ENCODE measurements at places on chromosomes 6 and 20.
A peak's percentile ranks its signal among the peaks of the same experiment; 100 is the strongest.

DNA sequence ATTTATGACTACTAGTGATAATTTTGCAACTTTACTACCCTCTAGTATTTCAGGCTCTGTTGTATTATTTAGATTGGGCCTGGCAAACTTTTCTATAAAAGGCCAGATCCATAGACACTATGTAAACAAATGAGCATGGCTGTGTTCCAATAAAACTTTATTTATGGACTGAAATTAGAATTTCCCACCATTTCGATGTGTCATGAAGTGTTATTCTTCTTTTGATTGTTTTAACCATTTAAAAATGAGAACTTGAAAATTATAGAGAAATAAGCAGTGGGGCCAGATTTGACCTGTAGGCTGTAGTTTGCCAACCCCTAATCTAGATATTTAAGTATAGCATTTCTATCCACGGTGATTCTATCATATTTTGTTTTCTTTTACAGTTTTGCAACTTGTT lies 61.5 kb upstream of the TFB1M start:
- DNase-seq = no peak

GRCh38 chr20:41276317-41276751 lies 41.2 kb downstream of the ZHX3 start:
- DNase-seq = no peak

GRCh38 chr6:145929037-145929633 lies 35.0 kb downstream of the SHPRH start:
- DNase-seq = no peak

GRCh38 chr6:5759571-5759970 lies 247.2 kb downstream of the NRN1 start:
- DNase-seq = no peak

DNA sequence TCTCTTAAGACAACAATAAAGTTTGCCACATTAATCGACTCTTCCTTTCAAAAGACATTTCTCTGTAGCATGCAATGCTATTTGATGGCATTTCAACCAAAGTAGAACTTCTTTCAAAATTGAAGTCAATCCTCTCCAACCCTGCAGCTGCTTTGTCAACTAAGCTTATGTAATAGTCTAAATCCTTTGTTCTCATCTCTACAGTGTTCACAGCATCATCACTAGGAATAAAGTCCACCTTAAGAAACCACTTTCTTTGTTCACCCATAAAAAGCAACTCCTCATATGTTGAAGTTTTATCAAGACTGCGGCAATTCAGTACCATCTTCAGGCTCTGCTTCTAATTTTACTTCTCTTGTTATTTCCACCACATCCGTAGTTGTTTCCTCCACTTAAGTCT lies 11.5 kb upstream of the BLOC1S5 start:
- DNase-seq = no peak

- no peak for DNase-seq
Measured at GRCh38 chr6:151502499-151502898, 8.7 kb downstream of the CCDC170 start.

GRCh38 chr6:154796484-154796883 lies 63.3 kb downstream of the SCAF8 start:
- DNase-seq = no peak

DNA sequence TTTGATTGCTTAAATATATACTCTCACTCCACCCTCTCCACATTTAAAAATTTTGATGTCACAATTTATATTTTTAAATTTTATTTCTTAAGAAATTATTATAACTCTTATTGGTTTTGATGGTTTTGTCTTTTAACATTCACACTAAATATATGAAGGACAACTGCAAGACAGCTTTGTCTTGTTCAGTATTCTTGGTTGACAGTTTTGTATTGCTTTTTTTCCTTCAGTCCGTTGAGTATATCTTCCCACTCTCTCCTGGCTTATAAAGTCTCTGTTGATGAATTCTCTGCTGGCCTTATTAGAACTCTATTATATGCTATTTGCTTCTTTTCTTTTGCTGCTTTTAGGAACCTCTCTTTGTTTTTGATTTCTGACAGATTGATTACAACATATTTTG lies 392.2 kb downstream of the C6orf118 start:
- DNase-seq = no peak

- peak; percentile 9 for DNase-seq
Measured at GRCh38 chr6:167547751-167548150, 222.9 kb downstream of the TTLL2 start.

- DNase-seq = no peak
Measured at GRCh38 chr6:158410784-158411183, 98.5 kb downstream of the TULP4 start.

- DNase-seq = no peak
Measured at GRCh38 chr20:52481443-52481842, 289.9 kb upstream of the ZFP64 start.

- no peak for DNase-seq
Measured at GRCh38 chr6:92617721-92618120, 801.6 kb downstream of the EPHA7 start.

DNA sequence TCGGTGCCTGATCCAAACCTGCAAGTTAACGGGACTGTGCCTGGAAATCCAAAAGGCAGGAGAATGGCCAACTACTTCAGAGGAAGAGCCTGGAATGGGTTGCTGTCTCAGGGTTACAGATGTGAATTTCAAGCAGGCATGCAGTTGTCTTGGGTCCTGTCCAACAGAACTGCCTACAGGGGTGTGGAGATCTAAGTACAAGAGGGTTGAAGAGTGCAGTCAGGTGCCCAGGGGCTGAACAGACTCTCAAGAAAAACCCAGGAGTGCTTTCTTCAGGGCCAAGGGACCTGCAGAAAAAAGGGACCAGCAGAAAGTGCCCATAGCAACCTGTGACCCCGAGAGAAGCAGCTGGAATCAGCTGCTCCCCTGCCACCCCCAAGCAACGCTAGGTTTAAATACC lies 71.0 kb downstream of the PREP start:
- no peak for DNase-seq

GRCh38 chr6:157838718-157839430 lies 15.8 kb downstream of the SNX9 start:
- DNase-seq = no peak

DNA sequence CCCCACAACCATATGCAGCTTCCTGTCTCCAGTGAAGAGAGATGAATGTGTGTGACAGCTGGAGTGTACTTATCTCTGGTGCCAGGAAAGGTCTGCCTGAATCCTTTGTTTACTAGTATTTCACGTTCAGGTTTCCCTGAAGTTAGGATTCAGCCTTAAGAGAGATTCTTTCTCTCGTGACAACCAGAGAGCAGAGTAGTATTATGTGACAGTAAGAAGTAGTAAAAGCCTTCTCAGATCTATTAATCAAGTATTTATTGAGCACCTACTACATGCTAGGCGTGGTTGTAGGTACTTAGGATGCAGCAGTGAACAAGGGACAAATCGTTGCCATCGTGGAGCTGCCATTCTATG lies 949 bp downstream of the KIFC1 start:
- DNase-seq = no peak

All from coronary artery (tissue), 2 donors.